ENCODE measurements at places on chromosomes 2 and 18. TPM values are rescaled to one million over a fixed set of nuclear protein-coding genes. Genes with fewer than 3 reads are reported as not detected.

DNA sequence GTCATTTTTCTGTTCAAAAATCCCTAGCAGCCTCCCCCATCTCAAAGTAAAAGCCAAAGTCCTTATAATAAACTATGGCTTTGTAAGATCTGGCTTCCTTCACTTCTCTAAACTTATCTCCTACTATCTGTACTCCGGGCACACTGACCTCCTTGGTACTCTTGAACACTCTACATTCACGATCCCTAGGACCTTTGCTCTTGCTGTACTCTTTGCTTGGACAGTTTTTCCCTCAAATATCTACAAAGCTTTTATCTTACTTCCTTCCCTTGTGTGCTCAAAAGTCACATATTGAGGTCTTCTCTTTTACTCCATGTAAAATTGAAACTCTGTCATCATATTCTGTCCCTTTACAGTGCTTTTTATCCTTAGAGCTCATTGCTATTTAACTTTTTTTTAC is 616.6 kb downstream of the IRS1 start:
- no peak for DNase-seq

The IL36RN gene
- not detected for polyA plus RNA-seq

The DPYSL5 gene
- polyA plus RNA-seq, result not detected

DNA sequence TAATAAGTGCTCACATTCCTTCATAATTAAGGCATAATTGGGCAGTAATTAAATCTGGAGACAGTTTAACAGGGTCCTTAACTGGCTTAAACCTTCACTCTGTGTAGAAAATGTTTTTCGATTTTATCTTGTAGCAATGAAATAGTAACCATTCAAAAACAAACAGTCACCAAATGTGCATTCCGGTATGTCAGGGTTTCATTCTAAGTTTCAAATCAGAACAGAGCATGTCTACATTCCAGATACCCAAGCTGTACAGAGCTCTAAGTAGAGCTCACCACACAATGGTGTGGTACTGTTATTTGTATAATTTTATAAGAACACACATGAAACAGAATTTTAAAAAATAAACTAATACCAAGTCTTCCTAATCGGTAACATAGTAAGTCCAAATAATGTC is 52.6 kb downstream of the SMAD2 start:
- DNase-seq, result no peak
